Fibroblast of gingiva (primary cell): ENCODE measurements at places on chromosomes 12 and 14.

- no peak for DNase-seq
Observed at GRCh38 chr12:9897535-9897934, 16.2 kb downstream of the KLRF2 start.

GRCh38 chr12:31203261-31203660 lies 122.7 kb downstream of the SINHCAF start:
- DNase-seq: no peak

DNA sequence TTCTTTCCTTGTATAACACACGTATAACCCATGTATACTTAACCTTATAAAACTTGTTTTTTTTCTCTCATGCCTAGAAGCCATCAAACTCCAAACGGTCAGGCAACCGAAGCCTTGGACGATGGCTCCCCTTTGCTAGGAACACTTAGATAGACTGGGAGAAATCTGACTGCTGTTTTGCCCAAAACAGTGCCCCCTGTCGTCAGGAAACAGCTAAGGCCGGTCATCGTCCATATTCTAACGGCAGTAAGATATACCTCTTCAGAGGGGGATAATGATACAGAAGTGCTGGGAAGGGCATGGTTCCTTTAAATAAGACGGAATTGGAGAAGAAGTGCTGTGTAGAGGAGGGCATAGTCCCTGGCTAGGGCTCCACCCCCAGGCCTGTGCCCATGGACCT lies 130.5 kb downstream of the SLC41A2 start:
- no peak for DNase-seq

DNA sequence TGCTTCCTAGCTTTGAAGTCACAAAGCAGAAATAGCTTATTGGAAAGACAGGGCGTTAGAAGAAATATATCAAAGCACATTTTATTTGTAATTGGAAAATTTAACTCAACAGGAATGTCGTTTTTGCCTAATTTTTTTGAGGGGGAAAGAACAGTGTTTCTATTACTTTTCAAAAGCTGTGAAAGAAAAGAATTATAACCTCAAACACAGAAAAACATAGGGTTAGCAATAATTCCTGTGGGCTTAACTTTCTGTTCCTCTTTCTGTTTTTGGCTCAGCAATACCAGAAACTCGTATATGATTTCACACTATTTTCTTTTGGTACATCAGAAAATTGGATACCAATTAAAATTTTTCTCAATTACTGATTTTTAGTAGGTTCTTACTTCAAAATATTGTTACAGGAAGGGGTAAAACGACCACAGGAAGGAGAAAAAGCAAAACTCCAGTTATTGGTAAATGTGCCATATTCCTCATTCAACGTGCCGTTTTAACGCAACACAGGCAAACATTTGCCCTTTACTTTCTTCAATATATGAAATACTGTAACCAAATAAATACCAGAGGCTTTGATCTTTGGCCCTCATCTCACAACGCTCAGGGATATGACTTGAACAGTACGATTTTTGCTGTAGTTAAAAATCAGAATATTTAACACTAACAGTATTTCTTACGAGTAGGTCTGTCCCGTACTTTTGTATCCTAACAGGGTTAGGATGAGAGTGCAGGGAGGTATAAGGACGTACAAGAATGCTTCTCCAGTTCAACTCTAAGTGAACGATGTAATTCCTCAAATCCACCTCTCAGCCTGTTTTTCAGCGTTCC lies 1.3 kb upstream of the RNU6-7 start:
- no peak for DNase-seq

DNA sequence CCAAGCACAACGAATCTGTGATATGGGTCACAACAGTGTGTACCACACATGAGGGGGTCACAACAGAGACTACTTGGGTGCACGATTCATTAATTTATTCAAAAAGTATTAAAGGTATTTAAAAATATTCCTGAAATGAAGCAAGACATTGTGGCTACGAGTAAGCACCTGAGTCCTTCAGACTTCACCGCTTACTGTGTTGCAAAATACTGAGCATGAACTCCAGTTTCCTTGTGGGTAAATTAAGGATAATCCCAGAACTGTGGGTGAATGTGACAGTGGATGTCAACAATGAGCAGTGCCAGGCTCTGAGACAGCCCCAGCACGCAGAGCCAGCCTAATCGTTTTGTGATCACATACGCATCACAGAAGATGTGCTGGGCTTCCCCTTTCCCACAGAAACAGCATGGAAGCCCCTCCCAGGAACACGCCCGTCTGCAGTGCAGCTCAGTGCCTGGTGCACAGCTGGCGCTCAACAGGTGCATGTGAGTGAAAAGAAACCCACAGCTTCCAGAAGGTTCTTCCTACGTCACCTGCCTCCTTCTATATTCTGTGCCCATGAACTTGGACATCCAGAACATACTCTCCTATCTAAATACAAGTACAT lies 29.1 kb downstream of the CDC42BPB start:
- DNase-seq: no peak

DNA sequence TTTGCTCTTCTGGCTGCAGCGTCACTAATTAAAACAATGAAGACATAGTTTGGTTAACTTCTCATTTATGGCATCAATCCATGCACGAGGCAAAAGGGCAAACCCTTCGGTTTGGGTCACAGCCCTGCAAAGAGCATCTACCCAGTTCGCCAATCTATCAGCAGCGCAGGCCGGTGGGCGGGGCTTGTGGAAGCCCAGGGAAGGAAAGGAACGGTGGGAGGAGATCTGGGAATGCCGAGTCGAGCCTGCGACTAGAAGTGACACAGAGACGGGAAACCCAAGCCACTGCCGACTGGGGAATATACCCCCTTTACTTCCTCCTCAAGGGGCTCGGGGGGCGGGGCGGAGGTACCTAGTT lies 466 bp downstream of the KICS2 start:
- peak; percentile 91 for DNase-seq
